Osteoblast (primary cell): ENCODE measurements at places on chromosomes 7 and 10.
A peak's percentile ranks its signal among the peaks of the same experiment; 100 is the strongest.

GRCh38 chr10:13624630-13625029 is 37.9 kb downstream of the PRPF18 start:
- no peak for DNase-seq

GRCh38 chr7:143490717-143491306 is 13.1 kb downstream of the TAS2R41 start:
- DNase-seq: no peak

GRCh38 chr7:100865372-100865911 is 1.7 kb upstream of the TRIP6 start:
- DNase-seq: peak; percentile 88

GRCh38 chr10:122510326-122510725 is 49.0 kb downstream of the HTRA1 start:
- DNase-seq: peak; percentile 80

GRCh38 chr10:4062072-4062471 is 277.1 kb upstream of the KLF6 start:
- no peak for DNase-seq

- DNase-seq: peak; percentile 70
Measured at GRCh38 chr10:120422457-120422856, 34.6 kb upstream of the PLPP4 start.

- DNase-seq: peak; percentile 35
Measured at GRCh38 chr7:155653803-155654202, 9.3 kb downstream of the RBM33 start.

- DNase-seq: no peak
Measured at GRCh38 chr7:80182630-80183276, 48.1 kb downstream of the GNAI1 start.

GRCh38 chr7:47552621-47553020 is 29.3 kb downstream of the TNS3 start:
- peak; percentile 91 for DNase-seq

- no peak for DNase-seq
Measured at GRCh38 chr7:81607987-81608386, 161.9 kb downstream of the HGF start.

DNA sequence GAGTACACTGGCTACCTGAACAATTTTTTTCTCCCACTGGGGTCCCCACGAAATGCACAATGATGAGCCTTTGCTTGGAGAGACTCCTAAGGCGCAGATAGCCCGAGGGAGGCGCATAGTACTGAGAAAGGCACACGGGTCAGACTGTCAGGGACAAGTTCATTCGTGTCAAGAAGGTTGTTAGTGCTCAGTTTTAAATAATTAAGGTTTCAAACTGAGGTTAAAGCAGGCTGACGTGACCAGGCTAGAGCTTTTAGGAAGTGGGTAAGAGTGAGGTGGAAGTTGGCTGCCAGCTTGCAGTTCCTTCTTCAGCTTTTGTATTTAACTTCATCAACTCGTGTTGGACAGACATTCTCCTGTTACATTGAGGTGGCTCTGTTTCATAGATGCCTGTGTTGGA is 31.6 kb downstream of the RBM33 start:
- no peak for DNase-seq

- peak; percentile 93 for DNase-seq
Measured at GRCh38 chr7:134920026-134920753, 66.1 kb upstream of the AGBL3 start.

DNA sequence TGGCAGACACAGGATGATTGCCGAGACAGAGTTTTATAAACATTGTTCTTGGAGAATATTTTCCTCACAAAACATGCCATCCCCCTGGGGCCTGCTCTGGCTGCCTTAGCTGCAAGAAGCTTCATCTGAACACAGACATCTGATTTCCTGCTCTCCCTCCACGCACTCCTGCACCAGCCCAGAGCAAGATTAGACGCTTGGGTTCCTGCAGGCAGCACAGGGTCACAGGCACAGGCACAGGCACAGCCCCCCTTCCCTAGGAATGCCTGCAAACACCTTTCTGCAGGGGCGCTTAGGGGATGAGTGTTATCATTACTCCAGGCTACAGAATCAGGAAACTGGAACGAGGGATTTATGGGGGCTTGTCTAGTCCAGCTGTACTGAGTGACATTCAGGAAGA is 450.3 kb downstream of the GRID1 start:
- DNase-seq: no peak

DNA sequence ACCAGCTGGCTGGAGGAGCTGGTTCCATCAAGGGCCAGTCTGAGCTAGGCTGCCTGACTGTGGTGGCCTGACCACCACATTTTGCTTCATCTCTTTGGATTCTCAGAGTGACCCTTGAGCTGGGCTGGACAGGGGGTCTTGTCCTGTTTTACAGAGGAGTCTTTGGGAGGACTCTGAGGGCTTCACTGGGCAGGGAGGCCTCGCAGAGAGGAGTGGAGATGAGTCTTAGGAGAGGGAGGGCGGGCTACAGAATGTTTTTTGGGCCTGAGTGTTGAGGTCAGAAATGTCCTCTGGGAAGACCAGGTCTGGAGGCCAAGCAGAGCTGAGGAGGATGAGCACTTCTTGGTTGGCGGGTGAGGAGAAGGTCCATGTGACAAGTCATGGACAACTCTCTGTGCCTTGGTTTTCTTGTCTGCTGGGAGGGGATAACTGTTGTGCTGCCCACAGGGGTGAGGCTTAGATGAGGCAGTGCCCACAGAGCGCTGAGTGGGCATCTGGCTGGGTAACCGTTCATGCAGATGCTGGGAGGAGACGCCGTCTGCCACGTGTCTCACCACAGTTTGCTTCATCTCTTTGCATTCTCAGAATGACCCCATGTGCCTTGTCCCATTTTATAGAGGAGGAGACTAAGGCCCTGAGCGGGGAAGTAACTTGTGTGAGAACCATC is 9.4 kb downstream of the TSPAN15 start:
- DNase-seq: no peak

DNA sequence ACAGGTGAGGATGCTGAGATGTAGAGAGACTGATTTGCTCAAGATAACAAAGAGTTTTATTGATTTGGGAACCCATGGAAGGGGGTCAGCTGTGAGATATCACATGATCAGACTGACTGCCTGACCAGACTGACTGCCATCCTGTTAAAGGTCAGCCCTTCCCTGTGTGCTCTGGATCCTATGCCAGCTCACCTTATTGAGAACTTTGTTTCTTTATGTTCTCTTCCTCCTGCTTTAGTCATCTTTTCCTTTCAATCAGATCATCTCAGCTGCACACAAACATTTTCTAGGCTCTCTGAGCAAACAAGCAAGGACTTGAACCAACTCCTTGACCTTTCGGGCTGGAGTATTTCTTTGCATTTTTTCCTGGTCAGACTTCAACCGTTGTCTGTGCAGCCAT is 50.0 kb upstream of the MTPN start:
- DNase-seq: no peak

- peak; percentile 30 for DNase-seq
Measured at GRCh38 chr10:88651101-88651551, 13.1 kb upstream of the LIPF start.

GRCh38 chr10:101014966-101015581 is 15.5 kb downstream of the LZTS2 start:
- DNase-seq: peak; percentile 99

- DNase-seq: no peak
Measured at GRCh38 chr10:73501651-73502050, 5.8 kb upstream of the PPP3CB start.

GRCh38 chr10:119023553-119023868 is 6.0 kb upstream of the NANOS1 start:
- no peak for DNase-seq

GRCh38 chr7:130275826-130276297 is 9.2 kb downstream of the CPA2 start:
- no peak for DNase-seq

GRCh38 chr10:63929831-63930467 is 408.7 kb downstream of the REEP3 start:
- DNase-seq: no peak

DNA sequence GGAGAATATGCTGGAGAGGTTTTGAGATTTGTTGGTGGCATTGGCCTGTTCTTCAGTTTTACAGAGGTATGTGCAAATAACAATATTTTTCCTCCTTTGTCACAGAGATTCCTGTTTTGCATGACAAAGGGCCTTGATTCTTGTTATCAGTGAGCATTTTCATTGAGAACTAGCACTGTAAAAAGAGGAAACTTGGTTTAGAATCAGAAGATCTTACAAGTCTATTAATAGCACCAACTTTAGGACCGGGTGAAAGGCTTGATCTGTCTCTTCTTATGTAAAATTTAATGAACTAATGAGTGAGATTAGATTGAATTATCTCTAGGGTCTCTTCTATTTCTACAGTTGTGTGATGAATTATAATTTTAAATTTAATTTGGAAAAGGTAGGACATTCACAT is 25.5 kb downstream of the TSPAN13 start:
- DNase-seq: no peak

GRCh38 chr7:115217373-115217772 is 295.5 kb downstream of the MDFIC start:
- no peak for DNase-seq

DNA sequence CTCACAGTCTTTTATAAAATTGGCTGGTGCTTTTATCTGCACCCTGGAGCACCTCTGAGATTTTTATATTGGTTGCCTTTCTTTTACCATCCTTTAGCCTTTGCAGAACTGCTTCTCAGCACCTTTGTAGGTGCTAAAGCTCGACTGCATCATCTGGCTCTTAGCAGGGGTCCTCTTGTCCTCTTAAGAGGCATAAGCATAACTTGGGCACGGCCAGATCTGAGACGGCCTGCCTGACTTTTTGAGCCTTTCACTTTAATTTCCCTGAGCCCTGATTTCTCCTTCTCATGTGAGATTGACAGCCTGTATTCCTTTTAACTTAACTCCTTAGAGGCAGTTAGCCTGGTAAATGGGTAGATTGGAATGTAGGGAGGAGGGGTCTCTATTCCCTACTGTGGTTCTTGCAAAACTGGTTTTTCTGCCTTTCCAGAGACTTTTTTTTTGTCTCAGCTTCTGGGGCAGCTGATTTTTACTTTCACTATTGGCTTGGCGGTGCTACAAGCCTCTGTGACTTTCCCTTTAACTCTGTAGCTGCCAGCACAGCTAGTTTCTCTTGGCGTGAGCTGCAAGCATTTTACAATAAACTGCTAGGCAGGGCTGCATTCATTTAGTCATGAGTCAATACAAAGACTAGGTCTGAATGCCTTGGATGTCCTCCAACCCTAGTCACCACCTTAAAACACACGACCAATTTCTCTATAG is 24.0 kb downstream of the ZPBP start:
- DNase-seq: no peak

DNA sequence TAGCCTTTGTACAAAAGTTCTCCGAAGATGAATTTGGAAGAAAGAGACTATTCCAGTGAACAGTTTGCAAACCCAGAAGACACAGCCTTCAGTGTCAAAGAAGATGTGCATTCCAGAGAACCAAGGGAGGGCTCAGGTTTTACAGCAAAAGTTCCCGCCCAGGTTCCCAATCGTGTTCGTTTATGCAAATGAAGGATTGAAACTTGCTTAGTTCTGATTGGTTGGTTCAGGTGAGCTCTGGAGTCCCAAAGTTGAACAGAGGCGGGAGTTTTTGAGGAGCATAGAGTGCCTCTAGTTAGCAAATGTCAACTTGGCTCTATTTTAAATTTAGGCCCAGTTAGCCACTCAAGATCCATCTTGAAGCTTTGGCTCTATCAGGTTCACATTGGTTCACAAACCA is 51.3 kb downstream of the TMEM270 start:
- no peak for DNase-seq

DNA sequence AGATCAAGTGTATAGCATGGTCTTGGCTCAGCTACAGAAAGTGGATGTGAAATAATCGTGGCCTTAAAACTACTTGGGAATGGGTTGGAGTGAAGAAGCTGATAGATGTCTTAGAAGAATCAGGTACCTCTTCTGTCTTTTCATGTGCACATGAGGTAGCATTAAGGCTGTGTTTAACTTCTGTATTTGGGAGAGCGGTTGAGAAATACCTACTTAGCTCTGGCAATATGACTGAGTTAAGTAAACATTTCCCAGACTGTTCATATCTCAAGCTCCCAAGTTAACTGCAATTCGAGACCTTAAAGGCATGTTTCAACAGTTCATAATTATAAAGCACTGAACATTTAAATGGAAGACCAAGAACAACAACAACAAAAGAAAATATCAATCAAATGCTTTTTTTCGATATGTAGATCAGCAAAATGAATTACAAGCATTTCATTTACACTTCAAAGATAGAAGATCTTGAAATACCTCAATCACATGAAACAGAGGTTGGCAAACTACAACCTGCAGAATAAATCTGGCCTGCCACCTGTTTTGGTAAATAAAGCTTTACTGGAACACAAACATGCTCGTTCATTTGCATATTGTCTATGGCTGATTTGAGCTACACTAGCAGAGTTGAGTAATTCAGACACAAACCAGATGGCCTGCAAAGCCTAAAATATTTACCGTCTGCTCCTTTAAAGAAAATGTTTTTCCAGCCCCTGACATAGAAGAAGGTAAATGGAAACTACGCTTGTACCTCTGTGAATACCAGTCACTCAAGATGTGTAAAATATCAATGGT is 337.1 kb upstream of the GLI3 start:
- DNase-seq: no peak

- DNase-seq: no peak
Measured at GRCh38 chr7:14582010-14582409, 320.5 kb downstream of the DGKB start.

GRCh38 chr10:13759168-13759567 is 172.4 kb downstream of the PRPF18 start:
- DNase-seq: no peak

DNA sequence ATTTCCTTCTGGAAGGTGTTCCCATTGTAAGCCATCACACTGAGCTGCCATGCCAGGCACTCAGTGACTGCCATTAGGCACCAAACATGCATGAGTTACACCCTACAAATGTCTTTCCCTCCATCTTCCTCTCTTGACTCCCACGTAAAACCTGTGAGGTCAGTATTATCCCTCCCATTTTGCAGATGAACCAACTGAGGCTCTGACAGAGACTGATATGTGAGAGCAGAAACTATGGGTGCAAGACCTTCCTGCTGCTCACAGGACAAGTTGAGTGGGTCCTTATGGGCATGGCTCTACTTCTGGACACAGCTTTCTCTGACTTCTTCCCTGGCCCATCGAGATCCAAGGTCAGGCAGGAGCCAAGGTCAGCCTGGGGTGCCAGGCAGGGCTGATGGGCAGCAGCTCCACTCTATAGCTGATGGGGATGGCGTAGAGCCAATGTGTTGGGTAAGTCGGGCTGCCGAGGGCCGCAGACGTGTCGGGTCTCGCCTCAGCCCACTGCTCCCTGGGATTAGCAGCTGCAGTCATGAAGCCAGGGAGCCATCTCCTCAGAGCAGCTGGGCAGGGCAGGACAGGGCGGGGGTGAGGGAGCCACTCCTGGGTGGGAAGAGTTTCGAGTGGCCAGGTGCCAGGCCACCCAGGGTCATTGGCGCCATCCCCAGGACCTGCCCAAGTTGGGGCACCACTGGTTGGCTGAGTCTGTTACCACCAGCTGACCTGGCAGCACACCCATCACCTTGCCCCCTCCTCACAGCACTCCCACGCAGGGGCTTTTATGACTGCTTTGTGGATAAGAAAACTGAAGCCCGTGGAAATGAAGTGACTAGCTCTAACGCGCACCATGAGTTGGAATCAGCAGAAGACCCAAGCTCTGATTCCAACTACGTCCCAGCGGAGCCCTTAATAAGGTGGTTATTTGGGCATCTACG is 117.8 kb upstream of the ZMIZ1 start:
- no peak for DNase-seq
